RPMI7951 (cell line): ENCODE measurements at places on chromosomes 5 and 9. TPM values are rescaled to one million over a fixed set of nuclear protein-coding genes. Genes with fewer than 3 reads are reported as not detected.
A peak's percentile ranks its signal among the peaks of the same experiment; 100 is the strongest.

Gene ALDH7A1
- total RNA-seq: 37.0 and 39.9 TPM in 2 replicates

Gene CTSL
- 168 and 169 TPM in 2 replicates for total RNA-seq

Gene ADAMTS16
- total RNA-seq: 3.4 and 4.2 TPM in 2 replicates

GRCh38 chr9:6910032-6910431 is 152.3 kb downstream of the KDM4C start:
- peak; percentile 25 for DNase-seq

GRCh38 chr9:85425153-85425611 is 316.6 kb downstream of the AGTPBP1 start:
- peak; percentile 19 for DNase-seq

DNA sequence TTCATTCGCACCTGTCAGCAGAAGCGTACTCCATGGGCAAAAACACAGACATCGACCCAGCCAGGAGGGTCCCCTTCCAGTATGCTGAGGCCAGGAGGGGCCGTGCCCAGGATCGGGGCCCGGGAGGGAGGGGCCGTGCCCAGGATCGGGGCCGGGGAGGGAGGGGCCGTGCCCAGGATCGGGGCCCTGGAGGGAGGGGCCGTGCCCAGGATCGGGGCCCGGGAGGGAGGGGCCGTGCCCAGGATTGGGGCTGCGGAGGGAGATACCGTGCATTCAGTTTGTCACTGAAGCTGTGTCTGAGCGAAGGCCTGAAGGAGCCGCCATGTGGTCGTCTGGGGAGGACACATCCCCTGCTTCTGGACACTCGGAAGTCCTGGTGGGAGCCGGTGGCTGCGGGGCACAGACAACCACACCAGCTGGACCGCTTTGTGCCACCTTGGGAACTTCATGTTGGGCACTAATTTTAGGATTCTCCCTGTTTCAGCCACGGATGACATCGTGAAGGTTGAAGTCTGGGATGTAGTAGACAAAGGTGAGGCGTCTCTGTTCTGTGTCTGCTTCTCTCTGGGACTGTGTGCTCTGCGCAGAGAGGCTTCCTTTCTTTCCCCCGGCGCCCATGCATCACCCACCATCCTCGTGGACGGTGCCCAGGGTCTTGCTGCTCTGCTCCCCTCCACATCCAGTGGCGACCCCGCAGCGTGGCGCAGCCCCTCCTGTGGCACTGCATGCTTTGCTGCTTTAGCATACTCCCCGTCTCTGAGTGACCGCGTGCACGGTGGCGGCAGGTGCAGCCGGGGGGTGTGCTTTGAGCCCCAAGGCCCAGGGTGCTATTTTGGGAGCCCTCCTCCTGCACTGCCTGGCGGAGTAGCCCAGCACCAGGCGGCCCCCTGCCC is 16.7 kb upstream of the AJM1 start:
- no peak for DNase-seq

- DNase-seq: peak; percentile 99
Observed at GRCh38 chr9:112041536-112042243, 133.4 kb downstream of the SUSD1 start.
